ENCODE measurements at places on chromosomes 12 and 14.
A peak's percentile ranks its signal among the peaks of the same experiment; 100 is the strongest.

GRCh38 chr14:75298187-75298965 is 19.7 kb downstream of the FOS start:
- no peak for DNase-seq

GRCh38 chr12:6550294-6551062 is 5.4 kb downstream of the IFFO1 start:
- no peak for DNase-seq

- DNase-seq: no peak
Observed at GRCh38 chr12:132081423-132081822, 62.7 kb downstream of the DDX51 start.

GRCh38 chr14:75579338-75579864 is 981 bp downstream of the FLVCR2 start:
- no peak for DNase-seq

GRCh38 chr12:11581179-11581755 is 68.2 kb upstream of the ETV6 start:
- peak; percentile 73 for DNase-seq

DNA sequence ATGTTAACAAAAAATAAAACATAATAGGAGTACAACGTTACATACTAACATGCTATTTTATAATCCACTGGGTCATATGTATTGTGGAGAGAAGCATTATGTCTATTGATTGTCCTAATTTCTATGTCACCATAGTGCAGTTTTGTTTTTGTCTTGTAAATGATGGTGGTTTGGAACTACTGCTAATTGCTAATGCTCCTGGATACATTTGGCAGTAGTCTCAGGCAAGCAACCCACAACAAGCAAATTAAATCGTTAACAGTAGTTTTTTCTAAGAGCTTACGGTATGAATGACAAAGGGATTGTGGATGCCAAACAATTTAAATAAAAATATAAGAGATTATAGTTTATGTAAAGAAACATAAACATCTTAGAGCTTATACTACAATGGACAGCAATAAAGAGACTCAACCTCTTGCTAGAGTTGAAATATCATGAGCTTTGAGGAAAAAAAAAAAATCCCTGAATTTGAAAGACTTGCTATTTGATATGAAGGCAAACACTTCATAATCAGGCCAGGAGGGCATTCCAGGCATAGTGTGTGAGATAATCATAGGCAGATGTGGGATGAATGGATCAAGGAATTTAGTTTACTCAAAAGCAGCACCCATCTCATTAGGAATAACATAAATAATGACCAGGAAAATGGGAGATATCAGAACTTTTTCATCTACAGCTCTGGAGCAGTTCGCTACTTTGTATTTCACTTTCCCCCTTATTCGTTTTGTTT is 181.3 kb downstream of the CCDC59 start:
- no peak for DNase-seq

DNA sequence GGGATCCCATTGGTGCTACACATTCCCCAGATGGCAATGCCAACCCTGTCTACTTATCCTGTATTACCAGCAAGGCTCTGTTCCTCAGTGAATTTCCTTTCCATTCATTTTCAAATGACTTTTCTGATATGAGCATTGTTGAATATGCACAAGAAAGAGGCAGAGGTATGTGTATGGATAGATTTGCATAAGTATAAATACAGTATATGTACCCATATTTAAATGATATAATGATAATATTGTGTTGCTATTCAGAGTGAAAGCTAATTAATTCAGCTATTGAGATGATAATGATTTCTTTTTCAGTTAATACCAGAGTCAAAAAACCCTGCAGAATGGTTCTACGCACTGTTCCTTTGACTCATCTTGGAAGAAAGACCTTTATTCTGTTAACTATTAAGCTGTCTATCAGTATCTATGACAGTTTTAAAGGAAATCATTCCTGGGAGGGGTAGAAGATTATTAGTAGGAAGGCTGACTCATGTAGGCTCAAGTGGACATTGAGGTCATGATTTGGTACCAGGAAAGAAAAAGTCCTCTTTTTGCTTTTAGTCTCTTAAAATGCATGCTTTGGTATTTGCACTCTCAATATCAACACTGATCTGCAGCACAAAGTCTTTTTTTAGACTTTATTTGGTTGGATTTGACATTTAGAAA is 44.9 kb upstream of the GAS2L3 start:
- no peak for DNase-seq

DNA sequence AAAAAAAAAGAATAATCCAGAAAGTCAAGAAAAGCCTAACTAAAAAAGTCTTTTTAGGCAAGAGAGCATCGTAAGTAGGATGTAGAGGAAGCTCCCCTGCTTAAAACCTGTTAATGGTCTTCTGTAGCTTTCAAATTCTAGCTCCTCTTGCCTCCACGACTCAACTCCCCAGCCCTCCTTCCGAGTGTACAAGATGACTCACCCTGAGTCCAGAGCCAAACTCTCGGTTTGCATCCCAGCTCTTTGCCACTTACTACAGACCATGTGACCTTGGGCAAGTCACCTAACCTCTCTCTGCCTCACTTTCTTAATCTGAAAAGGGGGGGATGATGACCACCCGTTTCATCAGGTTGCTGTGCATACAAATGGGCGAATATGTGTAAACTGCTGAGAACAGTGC is 460.4 kb downstream of the DPF3 start:
- DNase-seq: no peak

DNA sequence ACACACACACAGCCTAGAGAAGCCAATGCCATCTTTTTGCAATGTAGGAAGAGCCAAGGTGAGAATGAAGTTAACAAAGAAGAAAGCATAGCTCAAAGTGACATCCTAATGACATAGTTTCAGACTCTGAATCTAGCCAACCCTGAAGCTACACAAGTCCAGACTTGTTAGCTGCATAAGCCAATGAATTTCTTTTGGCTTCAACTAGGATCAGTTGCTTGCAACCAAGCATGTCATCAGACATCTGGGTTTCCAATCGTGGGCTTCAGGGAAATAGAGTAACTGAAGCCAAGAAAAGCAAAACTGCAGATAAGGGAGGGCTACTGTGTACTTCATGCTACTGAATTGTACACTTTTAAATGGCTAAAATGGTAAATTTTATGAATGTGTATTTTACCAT is 4.4 kb upstream of the GPHN start:
- DNase-seq: no peak

DNA sequence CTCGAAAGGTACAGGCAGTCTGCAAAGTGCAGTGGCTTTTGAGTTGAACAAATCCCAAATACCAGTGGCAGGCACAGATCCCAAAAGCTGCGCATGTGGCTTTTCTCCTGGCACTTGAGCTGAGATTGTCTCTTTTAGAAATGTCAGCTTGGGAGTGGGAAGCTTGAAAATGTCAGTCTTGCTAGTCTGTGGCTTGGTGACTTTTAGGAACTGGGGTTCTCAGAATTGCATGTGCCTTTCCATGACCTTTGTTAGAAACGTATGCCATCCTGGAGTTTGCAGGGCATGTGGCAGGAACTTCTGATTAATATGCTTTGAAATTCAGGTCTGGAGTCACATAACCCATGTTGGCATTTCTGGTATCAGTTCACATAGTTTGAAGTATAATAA is 182.1 kb downstream of the CHST11 start:
- DNase-seq: no peak

Measured in stimulated activated CD4-positive, alpha-beta T cell treated with anti-CD3 and anti-CD28 coated beads, Interleukin-1b, Interleukin-23, amount 100 ng/mL, for 24 hours (primary cell).